Effector memory CD8-positive, alpha-beta T cell (primary cell): ENCODE measurements at places on chromosomes 12 and 14.

- DNase-seq = peak; percentile 40
Measured at GRCh38 chr12:14167005-14167628, 185.7 kb upstream of the GRIN2B start.

GRCh38 chr12:45464699-45465098, 248.8 kb downstream of the ANO6 start:
- no peak for DNase-seq

DNA sequence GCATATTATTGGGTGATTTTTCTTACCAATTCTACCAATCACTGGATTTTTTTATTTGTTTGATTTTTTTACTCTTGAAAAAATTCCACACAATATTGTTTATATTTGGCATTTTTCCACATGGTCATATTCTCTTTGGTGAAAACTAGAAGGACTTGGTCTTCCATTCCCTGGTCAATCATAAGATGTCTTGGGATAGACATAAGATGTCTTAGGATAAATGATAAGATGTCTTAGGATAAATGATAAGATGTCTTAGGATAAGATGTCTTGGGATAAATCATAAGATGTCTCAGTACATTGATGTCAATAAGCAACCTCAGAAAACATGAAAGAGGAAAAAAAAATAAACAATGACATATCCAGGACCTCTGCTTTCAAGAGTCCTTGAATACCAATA, 309.1 kb downstream of the LRFN5 start:
- no peak for DNase-seq

- no peak for DNase-seq
Measured at GRCh38 chr12:82937151-82937550, 250.4 kb downstream of the TMTC2 start.

DNA sequence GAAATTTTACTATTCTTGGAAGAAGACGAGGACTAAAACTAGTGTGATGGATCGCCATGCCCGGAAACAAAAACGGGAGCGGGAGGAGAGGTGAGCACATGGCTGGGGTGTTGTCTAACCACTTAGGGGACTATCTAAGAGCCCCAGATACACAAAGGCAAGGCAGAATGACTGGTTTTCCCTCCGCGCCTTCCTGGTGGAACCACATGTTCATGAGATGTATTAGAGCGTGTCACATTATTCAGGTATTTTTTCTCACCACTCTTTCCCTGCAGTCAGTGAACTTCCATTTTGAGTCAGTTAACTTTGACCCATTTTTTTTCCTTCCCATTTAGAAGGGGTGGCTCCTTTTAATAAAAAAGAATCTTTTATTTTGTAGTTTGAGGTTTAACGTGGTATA, 68.8 kb upstream of the TRAF3 start:
- no peak for DNase-seq

- no peak for DNase-seq
Measured at GRCh38 chr14:29710015-29710414, 217.6 kb downstream of the PRKD1 start.

DNA sequence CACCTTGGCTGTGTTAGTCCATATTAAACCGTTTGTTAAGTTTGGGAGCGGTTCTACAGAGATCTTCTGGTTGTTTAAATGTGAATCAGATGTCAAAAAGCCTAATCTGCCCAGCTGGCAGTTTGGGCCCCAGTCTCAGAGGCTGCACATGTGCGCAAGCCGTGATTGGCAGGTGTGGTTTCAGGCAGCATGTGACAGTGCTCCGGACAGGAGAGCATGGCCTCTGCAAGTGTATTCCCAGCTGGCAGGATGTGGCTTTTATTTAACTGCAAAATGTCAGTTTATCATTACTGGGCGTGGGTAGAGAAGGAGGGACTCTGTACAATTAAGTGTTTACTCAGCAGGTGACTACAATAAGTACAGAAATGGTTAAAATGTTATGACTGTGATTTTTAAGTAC, 77.5 kb downstream of the PELI2 start:
- no peak for DNase-seq

- DNase-seq = no peak
Measured at GRCh38 chr14:52021957-52022600, 32.7 kb downstream of the RTRAF start.

DNA sequence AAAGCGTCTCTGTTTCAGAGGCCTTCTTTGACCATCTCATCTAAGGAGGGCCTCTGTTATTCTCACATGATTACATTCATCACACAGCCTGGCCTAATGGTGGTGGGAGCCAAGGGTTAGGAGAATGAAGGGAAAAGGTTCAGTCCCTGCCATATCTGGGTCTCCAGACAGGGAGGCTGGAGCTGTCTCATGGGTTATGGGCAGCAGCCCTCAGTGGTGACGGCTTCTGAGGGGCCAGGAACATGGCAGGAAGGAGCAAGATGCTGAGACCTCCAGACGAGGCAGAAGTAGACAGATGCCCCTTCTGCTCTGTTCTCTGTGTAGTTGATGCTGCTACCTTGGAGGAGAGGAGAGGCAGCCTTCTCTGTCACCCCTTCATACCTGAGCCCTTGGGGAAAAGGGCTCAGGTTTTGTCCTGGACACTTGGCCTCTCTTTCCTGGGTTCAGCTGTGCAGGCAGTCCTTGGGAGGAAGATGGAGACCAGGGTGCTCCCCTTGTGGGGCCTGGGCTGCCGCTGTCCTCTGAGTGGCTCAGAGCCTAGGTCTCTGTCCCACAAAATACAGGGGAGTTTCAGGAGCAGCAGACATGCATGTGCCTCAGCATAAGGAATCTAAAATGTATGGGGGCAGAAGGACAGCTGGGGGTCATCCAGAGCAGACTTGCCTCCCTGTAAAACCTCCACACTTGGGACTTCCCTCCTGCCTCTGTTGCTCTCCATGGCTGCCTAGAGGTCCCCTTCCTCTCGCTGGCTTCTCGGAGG, 3.6 kb downstream of the IFI27L2 start:
- no peak for DNase-seq

GRCh38 chr12:29350080-29350479, 30.9 kb downstream of the ERGIC2 start:
- no peak for DNase-seq

DNA sequence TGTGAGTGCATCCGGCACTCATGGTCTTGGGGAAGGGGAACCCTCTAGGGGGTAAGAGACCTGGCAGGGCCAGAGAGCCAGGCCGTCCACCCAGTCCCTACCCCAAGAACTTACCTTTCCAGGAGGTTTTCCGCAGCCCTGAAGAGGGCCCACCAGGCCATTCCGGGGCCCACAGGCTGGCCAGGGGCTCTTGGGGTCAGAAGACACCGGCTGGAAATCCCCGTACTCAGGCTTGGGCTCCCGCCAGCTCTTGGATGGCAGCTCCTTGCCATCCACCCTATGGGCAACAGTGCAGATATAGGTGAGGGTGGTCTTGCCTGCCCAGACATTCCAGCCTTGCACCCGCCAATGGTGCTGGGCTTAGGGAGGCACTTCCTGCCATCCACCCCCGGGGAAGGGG, 34.6 kb downstream of the NCKAP5L start:
- no peak for DNase-seq

- no peak for DNase-seq
Measured at GRCh38 chr12:17344649-17345048, 738.7 kb upstream of the LMO3 start.

- no peak for DNase-seq
Measured at GRCh38 chr14:56810836-56811592, 735 bp upstream of the OTX2 start.

DNA sequence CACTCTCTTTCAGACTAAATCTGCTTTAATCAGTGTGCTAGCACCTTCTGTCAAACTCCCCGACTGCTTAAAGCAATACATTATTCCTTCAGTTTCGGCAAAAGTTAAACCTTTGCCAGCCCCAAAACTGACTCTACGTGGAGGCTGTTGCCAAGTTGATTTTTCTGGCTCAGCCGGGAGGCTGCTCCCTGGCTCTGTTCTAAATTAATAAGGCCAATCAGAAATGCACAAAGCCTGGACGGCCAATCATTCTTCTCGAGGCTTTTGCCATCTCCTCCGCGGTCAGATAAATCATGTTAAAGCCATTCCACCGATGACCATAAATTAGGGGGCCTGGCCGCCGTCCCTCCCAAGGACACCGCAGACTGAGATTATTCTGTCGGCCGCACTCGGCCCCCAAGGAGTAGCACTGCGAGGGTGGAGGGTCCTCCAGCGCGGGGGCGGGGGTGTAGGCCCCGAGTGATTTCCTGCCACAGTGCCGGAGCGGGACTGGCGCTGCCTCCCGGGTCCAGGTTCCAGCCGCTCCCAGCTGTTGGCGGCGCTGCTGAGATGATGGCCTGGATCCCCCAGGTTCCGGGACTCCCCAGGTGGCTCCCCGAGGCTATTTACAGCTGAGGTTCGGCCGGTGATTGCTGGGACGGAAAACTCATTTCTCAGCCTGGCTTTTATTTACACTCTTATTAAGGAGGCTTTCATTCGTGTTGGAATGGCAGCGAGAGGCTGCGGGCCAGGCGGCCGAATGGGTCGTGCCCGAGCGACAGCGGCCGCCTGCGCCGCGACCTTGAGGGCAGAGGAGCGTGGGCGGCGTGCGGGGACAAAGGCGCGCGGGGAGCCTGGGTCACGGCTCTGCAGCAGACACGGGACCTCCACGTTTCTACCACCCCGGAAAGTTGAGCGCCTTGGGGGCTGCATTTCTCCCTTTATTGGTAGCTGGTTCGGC, 165.1 kb downstream of the MON2 start:
- DNase-seq = no peak

DNA sequence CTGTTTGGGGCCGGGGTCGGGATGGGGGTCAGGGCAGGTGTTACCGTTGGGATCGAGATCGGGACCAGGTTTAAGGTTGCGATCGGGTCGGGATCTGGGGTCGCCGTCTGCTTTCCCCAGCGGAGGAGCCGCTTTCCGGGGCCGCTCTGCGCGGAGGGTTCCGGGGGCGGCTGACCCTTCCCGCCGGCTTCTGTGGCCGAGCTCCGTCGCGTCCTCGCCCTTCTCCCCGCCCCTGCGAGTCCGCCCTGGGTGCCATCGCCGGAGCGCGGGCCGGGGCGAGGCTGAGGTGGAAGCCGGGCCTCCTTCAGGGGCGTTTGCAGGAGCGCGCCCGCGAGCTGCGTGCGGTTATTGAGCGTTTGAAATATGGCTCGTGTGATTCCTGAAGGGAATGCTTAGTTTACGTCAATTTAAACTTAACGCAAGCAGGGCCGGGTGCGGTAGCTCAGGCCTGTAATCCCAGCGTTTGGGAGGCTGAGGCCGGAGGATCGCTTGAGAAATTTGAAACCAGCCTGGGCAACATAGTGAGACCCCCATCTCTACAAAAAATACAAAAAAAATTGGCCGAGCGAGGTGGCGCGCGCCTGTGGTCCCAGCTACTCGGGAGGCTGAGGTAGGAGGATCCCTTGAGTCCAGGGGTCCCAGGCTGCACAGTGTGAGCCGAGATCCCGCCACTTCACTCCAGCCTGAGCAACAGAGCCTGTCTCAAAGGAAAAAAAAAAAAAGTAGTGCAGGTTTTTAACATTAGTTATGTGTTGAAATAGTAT, 620 bp downstream of the PGAM5 start:
- DNase-seq = peak; percentile 13

DNA sequence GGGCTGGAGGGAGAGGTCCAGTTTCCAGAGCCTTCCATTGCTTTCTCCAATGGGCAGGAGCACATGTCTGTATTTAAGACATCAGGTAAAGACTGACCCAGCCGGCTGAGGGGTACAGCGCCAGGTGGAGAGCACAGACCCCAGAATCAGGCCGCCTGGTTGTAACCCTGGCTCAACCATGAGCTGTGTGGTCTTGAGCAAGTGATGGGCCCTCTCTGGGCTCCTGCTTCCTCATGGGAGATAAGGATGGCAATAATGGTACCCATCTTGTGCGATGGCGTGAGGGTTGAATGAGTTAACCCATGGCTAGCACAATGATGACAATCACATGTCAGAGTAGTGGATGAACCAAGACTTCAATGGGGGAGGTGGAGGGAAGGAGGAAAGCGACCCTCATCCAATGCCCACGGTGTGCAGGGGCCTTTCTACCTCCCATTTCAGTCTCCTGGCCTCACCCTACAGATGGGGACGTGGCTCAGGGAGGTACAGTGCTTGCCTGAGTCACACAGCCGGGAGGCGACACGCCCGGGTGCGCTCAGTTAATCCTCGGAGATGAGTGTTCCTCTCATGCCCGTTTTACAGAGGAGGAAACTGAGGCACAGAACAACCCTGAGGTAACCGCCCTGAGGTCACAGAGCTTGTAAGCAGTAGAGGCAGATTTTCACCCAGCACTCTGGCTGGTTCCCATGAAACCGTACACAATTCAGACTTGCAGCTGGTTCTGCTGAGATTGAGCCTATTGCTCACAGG, 163.9 kb downstream of the RBM19 start:
- DNase-seq = no peak

DNA sequence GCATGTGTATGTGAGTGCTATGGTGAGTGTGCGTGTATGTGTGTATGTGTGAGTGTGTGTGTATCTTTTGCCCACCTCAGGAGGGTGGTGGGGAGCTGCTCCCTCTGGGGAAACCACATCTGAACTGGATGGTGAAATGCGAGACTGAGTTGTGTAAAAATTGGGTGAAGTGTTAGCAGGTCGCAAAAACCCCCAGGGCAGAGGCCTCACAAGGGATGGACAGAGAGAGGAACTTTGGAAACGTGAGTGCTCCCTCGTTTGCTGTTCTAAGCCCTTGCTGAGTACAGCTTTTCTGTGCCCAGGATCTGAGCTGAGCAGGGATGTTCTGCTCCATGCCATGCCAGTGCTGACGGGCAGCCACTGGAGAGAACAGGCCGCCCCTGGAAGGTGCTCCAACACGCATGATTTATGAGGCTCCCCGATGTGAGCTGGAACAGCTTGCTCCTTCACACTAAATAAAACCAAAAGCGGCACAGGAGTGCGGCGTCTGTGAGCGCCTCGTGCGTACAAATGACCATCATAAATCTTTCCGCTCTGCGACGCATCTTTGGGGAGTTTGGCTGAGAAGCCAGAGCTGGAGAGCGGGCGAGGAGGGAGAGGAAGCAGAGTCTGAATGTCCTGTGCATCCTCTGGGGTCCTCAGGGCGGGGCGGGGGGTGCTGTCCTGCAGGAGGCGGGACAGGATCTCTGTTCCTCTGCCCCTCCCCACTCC, 14.1 kb upstream of the GALNT9 start:
- DNase-seq = no peak

DNA sequence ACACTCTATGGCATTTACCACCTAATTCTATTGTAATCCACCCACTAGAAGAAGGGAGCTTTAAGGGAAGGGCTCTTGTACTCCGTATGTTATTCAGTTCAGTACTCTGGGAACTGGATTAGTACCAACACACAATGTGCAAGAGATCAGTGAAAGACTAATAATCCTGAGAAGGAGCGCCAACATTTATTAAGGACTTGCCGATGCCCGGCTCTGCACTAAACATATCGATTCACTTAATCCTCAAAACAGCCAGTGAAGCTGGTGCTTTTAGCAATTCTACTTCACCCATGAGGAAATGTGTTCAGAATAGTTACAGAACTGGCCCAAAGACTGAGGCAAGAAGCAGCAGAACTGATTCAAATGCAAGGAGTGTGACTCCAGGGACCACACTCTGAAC, 80.9 kb downstream of the RPS6KA5 start:
- no peak for DNase-seq

- no peak for DNase-seq
Measured at GRCh38 chr12:109868182-109869051, 11.9 kb downstream of the GLTP start.

GRCh38 chr14:101505236-101505970, 55.9 kb upstream of the DIO3 start:
- DNase-seq = no peak

DNA sequence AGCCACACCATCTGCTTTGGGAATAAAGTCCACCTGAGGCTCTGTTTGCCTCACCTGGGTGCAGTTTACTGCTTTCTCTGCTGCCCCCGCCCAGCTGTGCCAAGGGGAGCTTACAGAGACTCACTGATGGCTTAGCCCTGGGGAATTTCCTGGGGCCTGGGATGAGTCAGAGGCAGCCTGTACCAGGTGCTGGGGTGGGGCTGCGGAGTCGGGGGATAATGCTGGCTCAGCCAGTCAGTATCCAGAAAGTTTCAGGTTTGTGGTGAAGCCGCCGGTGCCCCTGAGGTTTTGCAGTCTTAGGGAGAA, 22.3 kb downstream of the PLEKHG3 start:
- no peak for DNase-seq
